ENCODE measurements at places on chromosomes 16 and 17. TPM values are rescaled to one million over a fixed set of nuclear protein-coding genes. Genes with fewer than 3 reads are reported as not detected.

GRCh38 chr16:9489835-9490467 is 398.5 kb downstream of the HAPSTR1 start:
- DNase-seq, result peak; percentile 80

GRCh38 chr16:87244636-87245197 is 72.5 kb downstream of the C16orf95 start:
- DNase-seq, result no peak

- DNase-seq, result no peak
Measured at GRCh38 chr16:3752984-3753383, 35.7 kb upstream of the TRAP1 start.

DNA sequence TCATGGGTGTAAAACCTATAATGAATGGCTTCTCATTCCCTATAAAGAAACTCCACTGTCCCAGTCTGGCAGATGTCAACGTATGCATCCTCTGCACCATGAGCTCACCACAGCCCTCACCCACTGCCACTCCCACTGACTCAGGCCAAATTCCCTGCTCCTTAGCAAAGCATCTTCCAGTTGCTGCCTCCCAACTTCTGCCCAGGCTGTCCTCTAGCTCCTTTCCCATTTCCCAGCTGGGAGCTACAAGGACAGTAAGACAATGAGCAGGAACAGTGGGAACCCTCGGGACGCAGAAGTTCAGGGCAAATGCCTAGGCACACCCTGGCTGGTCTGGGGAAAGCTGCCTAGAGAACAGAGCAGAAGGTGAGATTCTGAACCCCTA is 9.1 kb upstream of the THAP11 start:
- no peak for DNase-seq

GRCh38 chr16:70508752-70509151 is 14.6 kb downstream of the COG4 start:
- DNase-seq, result no peak

- no peak for DNase-seq
Measured at GRCh38 chr16:83187405-83187804, 560.6 kb downstream of the CDH13 start.

DNA sequence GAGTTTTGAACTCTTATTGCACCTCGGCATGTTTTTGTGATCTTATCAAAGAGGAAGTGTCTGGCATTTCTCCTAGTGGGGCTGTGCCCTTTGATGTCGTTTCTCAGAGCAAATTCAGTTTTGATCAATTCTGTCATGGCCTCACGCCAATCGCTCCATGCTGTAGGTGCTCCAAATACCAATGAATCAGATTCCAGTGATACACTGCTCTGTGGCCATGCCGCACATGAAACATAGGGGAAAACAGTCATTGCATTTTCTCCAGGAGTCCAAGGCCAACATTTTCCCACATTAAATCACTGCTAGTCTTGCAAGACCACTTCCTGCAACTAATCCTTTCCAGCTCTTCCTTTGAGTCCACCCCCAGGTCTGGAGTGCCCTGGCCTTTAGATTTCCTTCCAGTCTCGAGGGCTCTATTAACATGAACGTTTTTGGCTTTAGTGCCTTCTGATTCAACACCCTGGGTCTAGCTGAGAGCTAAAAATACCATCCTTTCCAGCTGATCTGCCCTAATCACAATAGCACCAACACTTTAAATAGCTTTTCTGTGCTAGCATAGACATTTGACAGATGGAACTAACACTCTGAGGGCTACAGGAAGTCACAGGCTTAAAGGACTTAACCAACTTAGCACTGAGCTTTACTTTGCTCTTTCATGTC is 18.2 kb upstream of the RASL10B start:
- no peak for DNase-seq

- no peak for DNase-seq
Measured at GRCh38 chr17:60231691-60232090, 81.9 kb downstream of the CA4 start.

- DNase-seq, result no peak
Measured at GRCh38 chr17:74245145-74245831, 28.7 kb upstream of the DNAI2 start.

DNA sequence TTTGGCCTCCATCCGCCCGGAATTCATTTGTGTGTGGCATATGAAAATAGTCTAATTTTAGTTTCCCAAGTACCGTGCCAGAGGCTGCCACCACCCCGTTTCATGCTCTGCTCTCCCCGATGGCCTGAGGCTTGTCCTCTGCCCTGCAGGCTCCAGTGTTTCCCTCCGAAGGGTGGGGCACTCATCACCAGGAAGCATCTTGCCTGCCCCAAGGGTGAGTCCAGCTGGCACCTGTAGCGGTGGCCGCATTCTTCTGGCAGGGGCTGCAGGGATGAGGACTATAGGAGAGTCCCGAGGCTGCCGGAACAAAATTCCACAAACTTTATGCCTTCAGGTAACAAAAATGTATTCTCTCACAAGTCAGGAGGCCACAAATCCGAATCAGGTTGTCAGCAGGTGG is 23.1 kb upstream of the CMIP start:
- no peak for DNase-seq

GRCh38 chr17:29613352-29613837 is 9.3 kb downstream of the CORO6 start:
- peak; percentile 99 for DNase-seq

- peak; percentile 76 for DNase-seq
Measured at GRCh38 chr17:45131616-45132319, 547 bp downstream of the PLCD3 start.

DNA sequence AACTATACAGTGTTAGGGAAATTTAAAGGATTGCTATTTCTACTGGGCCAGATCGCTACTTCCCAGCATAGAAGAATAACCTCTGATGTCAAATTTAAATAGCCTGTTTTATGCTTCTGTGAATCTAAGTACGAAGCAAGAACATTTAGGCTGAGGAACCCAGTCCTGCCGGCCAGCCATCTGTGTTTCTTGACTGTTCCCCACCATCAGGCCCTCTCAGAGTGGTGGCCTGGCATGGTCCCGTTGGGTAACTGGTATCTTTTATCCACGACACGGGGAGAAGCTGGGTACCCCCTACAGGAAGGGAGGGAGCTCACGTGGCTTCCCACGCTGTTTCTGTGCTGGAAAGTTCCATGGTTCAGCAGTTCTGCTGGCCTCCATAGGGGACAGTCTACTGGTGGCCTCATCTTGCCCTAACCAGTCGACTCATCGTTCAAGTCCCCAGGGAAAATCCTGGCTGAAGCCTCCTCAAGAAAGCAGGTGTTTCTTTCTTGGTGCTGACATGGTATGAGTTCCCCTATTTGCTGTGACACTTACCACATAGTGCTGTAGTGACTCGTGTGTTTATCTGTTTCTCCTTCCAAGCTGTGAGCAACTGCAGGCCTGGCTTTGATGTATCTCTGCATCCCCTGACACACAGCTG is 201.7 kb upstream of the NLRP1 start:
- no peak for DNase-seq

DNA sequence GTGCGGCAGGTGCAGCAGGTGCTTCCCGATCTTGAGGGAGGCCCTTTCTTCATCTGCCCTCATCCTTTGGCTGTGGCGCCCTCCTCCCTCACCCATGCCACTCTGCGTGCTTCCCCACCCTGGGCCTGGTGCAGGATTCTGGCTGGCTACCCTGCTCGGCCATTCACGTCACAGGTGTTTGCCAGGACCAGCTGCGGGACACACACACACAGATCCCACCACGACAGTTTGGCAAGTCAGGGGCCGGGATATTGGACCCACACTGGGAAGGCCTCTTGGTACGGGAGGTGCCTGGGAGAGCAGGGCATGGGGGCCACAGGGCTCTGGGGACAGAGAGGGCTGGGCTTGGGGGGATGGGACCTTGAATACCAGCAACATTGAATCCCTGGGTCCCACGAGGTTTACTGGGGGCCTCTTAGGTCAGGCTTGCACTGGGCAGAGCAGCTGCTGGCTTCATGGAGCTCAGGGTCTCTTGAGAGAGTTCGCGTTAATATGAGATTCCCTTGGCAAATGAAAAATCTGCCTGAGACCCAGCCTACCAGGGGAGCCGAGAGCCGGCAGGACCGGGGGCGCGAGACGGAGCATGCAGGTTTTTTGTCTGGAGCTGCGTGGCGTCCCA is 15.1 kb downstream of the ADCY7 start:
- peak; percentile 31 for DNase-seq

- peak; percentile 30 for DNase-seq
Measured at GRCh38 chr16:2244301-2244700, 7.1 kb downstream of the ECI1 start.

DNA sequence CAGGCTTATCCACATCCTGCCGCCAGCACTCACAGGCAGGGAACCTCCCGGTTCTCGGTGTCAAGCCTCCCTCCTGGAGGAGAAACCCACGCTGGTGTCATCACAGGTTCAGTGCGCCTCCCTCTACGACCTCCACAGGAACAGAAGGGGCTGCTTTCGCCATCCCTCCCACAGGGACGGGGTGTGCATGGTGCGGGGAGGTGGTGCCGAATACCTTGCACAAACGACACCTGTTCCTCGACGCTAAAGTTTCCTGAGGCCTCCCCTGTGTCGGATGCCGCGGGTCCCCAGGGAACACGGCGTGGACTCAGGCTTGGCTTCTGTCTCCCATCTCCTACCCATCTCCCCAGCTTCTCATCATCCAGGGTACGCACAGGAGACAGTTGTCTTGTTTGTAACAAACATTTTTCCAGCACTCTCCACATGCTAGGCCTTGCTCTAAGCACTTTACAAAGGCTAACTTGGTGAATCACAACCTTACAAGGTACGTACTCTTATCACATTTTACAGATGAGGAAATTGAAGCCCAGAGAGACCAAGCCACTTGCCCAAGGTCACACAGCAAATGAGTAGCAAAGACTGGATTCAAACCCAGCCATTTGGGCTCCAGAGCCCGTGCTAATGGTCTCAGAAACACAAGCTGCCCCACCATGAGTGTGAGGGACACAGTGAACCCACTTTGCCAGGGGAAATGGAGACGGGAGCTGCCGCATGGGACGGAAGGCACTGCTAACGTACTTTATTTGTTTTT is 271.6 kb downstream of the C16orf95 start:
- DNase-seq, result no peak

- DNase-seq, result no peak
Measured at GRCh38 chr17:60269417-60269816, 119.6 kb downstream of the CA4 start.

The KCTD2 gene
- 24.1 TPM for total RNA-seq

The MT1G gene
- not detected for total RNA-seq

The CCL14 gene
- 8.1 TPM for total RNA-seq

The KCNG4 gene
- total RNA-seq, result not detected

The DHRS7C gene
- total RNA-seq, result 166 TPM

The SYNGR2 gene
- 120 TPM for total RNA-seq

The VMO1 gene
- 0.69 TPM for total RNA-seq
